ENCODE measurements at places on chromosomes 1 and 21.
A peak's percentile ranks its signal among the peaks of the same experiment; 100 is the strongest.

DNA sequence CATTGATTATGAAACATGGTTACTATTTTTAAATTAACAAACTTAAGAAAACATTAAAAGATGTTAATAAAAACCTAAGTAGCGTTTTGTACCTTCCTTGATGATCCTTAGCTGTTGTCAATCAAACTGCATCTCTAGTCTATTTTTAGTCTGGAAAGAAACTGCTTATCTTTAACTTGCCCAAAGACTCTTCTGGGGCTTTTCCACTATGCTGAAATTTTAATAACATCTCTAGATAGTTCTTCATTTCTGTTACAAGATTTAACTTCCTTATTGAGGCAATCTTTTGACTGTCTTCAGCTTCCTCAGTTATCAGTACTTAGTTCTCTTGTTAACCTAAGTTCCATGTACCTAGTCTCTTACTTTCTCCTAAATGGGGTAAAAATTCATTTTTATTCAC is 135.9 kb upstream of the HMCN1 start:
- peak; percentile 8 for DNase-seq

DNA sequence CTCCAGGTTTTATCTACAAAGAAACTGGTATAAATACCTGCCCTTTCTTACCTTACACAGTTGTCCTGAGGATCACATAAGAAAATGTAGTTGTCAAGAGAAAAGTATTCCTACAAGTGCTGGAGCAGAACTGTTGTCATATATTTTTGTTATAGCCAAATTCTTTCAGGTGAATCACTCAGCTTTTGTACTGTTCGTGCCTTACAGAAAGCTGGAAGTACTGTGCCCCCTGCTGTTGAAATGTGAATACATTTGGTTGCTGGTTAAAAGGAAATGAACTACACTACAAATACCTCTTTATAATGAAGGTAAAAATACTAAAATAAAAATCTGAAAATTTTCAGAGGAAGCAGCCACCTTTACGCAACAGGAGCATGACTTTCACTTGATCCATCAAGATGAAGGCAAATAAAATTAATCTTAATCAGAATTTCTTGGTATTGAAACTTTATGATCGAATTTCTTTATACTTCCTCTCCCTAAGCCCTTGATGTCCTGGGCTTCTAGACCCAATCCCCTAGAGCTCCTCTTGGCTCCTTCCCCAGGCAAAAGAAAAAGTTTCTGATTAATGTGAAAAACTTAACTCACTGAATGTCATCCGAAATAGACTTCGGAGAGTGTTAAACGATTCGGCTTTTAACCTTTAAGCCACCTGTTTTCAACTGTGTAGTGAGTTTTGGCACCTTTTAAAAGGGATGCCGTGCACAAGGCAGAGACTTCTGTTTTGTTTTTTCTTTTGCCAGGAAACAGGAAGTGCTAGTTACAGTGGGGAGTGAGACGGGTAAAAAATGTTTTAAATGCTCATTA is 12.5 kb downstream of the CHML start:
- DNase-seq, result peak; percentile 72

DNA sequence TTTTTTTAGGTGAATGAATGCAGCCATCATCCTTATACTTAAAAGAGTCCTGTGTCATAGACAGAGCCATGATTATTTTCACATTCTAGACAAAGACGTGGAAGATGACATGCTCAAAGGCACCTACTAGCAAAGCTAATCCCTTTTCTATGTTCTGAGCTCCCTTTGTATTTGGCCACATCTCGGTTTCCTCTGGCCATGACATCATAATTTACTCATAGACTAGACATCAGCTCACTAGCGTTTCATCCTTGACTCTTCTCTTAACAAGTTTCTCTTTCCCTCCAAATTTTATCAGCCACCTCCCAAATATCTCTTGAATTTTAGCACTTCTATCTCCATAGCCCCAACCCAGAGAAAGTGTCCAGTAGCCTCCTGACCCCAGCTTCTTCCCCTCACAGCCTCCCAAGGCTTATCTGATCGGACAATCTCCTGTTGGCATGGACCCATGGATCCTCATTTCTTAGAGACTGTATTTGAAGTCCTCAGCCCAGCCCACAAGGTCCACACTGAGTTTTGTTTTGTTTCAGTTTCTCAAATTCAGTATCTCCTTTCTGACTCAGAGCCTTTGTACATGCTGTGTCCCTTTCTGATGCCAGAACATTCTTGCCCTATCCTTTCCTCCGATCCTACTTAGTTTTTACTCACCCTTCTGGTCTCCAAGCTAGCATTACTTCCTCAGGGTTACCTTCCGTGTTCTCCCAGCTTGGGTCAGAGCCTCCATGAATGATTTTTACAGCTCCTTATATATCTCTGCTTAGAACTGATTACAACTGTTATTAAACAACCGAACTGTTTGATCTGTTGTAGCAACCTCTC is 33.0 kb upstream of the EPS8L3 start:
- no peak for DNase-seq

DNA sequence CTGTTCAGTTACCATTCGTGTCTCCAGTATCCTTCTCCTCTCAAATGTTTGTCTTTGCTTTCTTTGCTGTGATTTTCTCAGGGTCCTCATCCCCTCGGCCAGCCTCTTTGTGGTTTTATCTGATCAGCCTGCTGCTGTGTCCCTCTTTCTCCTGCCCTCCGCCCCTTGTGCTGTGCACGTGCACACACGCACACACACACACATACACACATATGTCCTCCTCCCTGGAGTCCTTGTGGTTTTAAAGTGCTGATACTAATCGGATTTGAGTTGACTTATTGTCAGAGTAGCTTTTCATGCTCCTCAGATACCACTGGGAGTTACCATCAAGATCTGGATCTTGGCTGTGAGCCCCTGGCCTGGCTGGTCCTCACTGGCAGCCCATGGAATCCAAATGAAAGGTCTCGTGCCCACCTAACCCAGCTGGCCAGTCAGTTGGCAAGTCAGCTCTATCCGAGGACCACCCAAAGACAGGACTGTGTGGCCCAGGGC is 34.1 kb downstream of the QSOX1 start:
- no peak for DNase-seq

DNA sequence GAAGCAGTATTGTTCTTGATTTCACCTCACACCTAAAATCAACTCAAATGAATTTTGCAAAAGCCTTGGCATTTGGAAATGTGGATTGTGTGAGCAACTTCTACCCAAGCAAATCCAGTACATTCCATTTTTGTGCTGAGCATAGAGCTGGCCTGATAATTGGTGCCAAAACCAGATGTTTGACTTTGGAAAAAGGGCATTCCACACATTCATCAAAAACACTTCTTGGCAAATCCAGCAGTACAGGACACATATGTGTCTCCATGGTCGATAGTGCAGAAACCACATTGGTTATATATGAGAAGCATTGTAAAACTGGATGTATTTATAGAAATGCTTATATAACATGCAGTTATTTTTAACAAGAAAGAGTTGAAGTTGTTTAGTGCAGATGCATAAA is 210.4 kb downstream of the KCNK2 start:
- DNase-seq, result no peak

- no peak for DNase-seq
Observed at GRCh38 chr1:82759035-82759434, 958.3 kb downstream of the ADGRL2 start.

- peak; percentile 35 for DNase-seq
Observed at GRCh38 chr1:41954533-41954944, 35.8 kb upstream of the HIVEP3 start.

DNA sequence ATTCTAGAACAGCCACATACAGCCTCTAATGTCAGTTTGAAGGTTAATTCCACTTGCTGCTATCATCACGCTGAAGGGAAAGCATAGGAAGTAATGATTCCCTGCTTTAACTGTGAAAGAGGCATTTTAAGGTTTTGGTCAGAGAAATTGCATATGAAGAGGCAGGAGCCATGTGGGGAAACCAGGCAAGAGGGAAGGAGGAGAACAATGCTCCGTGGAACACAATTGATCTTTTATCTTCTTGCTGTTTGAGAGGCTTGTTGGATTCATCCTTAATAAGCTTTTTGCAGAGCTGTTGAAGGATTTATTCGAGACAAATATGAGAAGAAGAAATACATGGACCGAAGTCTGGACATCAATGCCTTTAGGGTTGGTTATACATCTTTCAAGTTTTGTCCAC is 35.9 kb downstream of the SMAP2 start:
- DNase-seq, result no peak

DNA sequence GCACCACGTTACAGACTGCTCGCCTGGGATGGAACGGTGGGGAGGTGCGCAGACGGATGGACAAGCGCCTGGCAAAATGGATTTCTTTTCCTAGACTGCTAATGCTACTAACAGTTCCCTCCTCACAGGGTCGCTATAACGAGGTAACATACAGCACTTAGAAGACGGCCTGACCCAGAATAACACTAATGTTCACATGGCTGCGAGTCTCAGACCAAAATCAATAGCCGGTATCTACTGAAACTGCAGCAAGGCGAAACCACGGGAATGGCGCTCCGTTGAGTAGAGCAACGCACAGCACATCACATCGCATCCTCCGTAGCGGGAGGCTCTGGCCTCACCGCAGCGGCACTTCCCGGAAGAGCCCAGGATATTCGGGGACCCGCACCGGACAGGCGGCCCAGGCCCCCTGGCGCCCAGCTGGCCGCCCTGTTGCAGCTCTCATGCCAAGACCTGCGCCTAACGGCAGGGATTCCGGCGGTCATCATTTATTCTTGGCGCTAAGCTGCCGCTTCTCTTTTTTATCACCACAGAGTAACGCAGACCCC is 46.6 kb downstream of the VPS26C start:
- DNase-seq, result peak; percentile 76

- no peak for DNase-seq
Observed at GRCh38 chr1:151514366-151514765, 3.2 kb downstream of the CGN start.

DNA sequence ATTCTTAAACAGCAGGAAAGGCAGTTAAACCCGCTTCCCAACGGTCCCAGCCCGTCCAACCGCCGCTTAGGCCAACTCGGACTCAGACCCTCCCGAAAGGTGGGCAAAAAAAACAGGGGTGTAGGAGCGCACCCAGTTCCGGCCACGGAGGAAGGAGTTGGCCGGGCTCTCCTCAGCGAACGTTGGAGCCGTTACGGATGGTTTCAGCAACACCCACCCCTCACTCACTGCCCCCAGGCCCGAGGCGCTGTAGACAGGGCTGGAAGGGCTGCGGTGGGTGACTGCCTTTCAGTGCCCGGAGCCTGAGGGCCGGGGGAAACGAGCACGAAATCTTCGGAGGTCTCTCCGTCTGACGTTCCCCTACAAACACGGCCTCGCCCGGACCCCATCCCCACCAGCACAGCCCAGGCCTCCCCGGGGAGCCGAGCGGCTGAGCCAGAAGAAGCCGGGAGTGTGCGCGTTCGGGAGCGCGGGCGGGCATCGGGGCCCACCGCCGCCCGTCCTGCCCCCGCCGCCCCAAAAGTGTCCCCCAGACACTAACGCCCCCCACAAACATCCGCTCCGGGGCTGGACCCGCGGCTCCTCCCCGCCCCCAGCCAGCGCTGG is 1.3 kb downstream of the KDM5B start:
- DNase-seq, result peak; percentile 92

DNA sequence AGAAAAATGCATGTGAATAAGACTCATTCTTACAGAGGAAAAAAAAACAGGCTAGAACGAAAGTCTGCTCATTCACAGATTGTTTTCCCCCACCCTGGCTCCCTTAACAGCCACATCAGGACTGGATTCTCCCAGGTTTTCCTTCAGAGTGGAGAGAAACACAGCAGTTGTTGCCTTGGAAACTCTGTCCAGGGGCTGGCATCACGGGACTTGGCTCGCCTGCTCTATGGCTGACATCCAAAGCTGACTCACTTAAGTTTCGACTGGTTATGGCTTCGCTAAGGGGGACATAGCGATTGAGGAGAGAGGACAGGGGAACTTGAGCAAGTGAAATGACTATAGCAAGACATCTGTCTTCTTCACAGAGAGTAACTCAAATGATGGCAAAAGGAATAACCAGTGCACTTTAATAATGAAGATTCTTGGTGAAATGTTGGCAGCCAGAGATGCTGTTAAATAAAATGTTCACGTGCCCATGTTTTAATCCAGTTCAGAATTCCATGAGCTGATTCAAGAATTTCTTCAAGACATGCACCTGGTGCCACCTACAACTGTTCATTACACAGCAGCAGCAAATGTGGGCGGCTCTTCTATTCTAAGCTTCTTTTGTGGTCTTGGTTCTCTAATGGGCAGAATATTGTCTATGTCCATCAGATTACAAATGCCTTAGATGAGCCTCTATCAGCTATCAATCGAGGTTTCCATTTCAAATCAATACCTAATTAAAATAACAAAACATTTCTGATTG is 21.8 kb downstream of the MIS18A start:
- DNase-seq, result no peak

DNA sequence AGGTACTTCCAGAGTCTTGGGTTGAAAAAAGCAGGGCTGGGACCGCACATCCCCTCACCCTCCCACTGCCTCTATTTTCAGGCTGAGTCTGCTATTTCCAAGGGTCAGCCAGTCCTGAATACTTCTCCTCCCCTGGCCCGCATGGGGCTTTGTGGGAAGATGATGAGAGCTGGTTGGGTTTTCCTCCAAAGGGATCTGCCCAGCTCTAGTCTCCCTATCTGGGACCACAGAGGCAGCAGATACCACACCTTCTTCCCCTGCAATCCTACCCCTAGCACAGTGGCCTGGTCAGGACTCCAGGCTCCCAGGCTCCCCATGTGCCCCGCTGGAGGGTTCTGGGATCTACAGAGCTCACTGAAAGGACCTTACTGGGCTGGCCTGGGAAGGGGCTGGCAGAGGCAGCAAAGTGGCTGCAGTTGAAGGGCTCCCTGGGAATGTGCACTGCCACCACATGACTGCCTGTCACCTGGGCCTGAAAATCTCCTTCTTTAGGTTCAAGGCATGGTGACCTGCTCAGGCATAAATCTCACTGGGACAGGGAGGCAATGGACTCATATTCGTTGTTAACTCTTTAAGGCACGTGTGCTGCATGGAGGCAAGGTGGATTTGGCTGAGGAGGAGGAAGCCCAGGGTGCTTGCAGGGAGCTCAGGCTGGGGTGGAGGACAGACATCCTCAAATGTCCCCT is 13.1 kb downstream of the CACNA1S start:
- no peak for DNase-seq

DNA sequence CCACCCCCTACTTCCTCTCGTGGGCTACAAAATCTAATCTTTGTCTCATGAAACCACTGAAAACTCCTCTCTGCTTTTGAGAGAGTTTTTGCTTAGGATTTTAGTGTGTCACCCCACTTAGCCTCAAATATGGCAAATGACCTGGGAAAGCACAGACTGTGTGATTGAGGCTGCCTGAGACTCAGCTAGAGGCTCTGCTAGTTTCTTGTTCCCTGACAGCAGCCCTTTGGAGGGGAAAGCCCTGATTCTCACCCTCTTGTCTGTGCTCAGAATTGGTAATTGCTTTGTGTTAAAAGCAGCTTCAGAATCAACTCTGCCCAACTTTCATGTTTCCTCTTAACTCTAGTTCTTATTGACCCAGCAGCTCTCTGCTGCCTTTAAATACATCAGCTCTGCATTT is 85.6 kb upstream of the ZP4 start:
- DNase-seq, result no peak

DNA sequence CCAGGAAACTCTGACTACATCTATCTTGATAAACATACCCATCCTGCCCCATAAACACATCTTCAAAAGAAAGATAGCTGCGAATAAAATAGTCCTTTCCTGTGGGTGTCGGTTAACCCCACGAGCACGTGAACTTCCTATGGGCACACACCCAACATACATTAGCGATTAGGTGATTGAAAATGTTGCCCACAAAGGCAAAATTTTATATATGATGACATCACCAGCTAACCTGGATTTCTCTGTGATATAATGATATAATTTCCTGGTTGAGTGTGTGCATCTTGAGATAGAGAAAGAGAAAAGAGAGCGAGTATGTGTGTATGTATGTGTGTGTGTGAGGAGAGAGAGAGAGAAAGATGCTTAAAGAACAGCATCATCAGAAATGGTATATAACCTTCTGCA is 296.1 kb downstream of the PTPRC start:
- peak; percentile 77 for DNase-seq

Data from NB4 (cell line).